C1 segment of cervical spinal cord (tissue), 14 donors: ENCODE measurements at places on chromosomes 7 and 10.

DNA sequence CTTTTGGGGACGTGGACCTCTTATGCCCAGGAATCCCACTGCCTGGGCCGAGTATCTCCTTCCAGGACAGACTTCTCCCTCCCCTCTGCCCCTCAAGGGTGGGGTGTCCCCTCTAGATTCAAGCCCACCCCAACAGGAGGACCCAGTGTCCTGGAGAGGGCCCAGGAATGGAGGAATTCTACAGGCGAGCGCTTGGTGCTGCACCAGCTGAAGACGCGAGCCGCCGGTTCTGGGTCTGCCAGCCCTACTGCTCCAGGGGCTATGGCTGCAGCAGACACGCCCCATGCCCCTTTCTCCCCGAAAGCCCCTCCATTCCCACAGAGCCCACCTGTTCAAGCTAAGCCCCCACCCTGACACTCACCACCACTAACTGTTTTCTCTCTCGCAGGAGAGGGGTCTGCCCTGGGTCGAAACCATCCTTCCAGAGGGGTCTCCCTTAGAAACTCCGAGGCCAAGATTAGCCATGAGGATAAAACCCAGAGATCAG is 8.6 kb downstream of the CRYGN start:
- DNase-seq, result no peak

GRCh38 chr7:139068544-139069399 is 32.9 kb upstream of the ZC3HAV1L start:
- no peak for DNase-seq

DNA sequence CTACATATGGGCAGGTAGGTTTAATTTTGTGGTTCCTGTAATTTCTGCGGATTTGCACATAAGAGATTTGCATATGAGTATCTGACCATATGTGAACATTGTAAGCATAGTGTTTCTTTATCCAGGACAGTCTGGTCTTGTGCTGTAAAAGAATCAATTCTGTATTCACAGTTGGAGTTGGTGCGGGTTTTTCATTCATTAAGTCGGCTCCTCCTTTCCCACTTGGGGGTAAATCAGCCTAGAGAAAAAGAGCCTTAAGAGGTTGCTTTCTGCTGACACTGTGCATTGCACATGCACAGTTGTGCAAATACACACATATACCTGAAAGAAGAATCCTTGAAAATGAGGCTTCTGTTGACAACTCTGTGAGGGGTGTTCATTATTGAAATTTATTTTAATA is 6.1 kb upstream of the CYP26C1 start:
- DNase-seq, result no peak

- DNase-seq, result no peak
Observed at GRCh38 chr10:14658331-14659127, 116.2 kb downstream of the FAM107B start.

DNA sequence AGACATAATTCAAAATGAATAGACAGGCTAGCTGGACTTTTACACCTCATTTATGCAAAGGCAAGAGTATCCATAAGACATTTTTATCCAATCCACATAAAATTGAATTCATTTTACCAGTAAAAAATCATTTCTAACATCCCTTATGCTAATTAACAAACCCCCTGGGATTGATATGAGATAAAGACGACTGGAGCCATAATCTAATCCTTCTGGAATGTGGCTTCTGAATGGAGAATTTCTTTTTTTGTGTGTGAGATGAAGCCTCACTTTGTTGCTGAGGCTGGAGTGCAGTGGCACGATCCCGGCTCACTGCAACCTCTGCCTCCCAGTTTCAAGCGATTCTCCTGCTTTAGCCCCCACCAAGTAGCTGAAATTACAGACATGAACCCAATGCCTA is 90.4 kb downstream of the AKR1D1 start:
- no peak for DNase-seq

DNA sequence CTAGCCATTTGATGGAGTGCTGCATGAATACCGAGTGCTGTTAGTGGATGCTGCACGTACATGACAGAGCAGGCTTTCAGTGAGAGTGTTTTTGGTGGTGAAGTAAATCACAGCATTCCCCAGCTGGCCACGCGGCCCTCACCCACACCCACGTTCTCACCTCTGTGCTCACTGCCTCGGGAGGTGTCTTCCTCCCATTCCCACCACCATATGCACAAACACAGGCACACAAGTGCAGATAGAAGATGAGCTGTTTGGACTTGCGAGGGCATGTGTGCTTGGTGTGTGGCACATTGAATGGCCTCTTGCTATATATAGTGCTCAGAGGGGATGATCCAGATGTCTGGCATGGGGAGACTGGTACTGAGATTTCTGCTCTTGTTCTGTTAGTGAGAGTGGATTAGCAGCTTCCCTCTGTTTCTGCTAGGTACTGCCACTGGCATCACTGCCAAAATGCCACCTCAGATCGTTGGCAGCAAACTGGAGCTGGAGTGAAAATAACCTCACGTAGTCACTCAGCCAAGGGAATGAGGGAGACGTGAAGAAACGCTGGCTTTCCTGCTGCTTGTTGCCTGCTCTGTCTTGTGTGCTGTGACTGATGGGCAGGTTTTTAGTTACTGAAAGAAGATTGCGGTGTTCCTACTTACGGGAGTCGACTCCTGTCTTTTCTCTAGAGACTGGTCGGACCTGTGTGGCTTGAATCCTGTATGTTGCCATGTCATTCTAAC is 19.1 kb downstream of the DNAJB6 start:
- no peak for DNase-seq

- DNase-seq, result no peak
Observed at GRCh38 chr10:34313353-34313752, 501.7 kb downstream of the PARD3 start.

DNA sequence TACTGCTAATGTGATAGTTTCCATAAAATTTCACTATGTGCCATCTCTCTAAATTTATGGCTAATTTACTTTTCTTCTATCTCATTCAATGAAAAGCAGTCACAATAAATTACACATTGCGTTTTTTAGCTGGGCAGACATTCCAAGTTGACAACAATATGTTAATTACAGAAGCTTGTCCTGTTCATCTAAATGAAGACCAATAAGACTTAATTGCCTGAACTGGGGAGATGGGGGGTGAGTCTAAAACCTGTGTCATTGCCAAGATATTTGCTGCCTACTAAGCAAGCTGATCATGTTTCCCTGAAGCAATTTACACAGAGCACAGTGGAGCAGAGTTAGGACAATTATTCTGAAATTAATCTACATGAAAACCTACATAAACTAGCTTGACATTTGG is 89.3 kb upstream of the ADRB1 start:
- no peak for DNase-seq

DNA sequence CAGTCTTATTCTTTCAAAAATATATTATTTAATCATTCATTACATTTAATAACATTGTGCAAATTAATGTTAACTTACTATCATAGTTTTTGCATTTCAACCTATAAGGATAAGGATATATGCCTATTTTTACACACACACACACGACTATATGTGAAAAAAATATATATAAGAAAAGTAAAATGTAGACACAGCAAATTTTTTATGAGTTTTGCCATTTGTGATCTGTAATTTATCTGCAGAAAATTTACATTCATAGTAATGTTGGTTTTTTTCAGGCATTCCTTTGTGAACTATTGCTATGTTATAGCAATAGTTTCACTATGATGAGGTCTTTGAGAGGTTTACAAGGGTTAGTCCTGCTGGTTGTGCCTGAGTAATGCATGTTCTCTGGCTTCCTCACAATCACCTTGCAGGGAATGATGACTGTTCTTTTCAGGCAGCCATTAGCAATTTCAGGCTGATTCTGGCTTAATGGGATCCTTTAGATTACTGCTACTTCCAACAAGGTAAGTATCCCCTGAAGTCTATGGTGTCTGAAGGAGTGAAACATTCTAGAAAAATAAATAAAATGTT is 183.7 kb upstream of the CDK1 start:
- DNase-seq, result no peak

- no peak for DNase-seq
Observed at GRCh38 chr7:151408839-151409666, 785 bp downstream of the WDR86 start.

DNA sequence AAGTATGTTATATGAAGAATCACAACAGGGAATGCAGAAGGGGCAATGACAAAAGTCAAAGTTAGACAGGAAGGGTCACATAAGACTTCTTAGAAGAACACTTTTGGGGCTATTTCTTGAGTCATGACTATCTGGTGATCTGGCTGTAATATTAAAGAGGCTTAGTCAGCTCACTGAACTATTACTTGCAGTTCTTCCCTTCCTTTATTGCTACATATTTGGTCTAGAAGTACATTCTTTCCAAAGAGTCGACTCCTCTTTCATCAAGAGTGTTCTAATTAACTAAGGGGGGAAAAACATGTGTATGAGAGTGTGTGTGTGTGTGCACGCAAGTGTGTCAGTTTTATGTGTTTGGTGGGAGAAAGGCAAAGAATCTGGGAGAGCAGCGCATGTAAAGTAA is 247.3 kb upstream of the LRRTM3 start:
- DNase-seq, result no peak

DNA sequence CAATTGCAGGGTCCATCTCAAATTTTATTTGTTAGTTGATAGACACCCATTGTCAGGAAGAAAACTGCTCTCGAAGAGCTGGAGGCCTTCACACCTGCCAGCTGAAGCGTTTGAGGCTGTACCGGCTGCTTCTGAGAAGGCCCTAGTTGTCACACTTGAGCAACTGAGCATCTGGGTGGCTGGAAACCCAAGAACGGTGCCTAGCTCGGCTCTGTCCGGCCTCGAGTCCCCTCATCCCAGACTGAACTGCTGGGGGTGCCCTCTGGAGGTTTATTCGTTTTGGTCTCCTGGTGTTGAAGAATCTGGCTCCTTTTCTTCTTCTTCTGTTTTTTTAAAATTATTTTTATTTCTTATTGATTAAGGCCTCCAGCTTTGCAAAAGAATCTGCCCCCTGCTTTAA is 59.3 kb upstream of the EXOC6 start:
- no peak for DNase-seq

DNA sequence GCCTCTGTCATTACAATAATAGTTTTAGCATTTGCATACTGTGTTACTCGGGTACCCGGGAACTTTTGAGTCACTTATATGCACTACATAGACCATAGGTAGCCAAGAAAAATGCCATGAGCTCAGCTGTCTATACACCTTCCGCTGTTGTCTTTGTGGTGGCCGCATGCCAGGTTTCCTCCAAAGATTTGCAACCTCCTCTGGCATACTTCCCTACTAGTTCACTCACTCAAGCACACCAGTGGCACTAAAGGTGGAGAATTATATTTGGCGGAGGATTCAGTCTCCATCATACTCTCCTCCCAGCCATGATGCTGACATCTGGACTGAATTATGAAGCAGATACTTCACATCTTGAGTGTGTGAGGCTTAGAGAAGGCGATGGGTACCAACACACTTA is 35.6 kb upstream of the GRB10 start:
- no peak for DNase-seq

- no peak for DNase-seq
Observed at GRCh38 chr7:105853931-105854419, 22.4 kb downstream of the ATXN7L1 start.
